PC-3 (cell line): ENCODE measurements at places on chromosomes 2 and 18. TPM values are rescaled to one million over a fixed set of nuclear protein-coding genes. Genes with fewer than 3 reads are reported as not detected.

GAD1 gene
- 10.6 and 16.5 TPM in 2 replicates for total RNA-seq

DNA sequence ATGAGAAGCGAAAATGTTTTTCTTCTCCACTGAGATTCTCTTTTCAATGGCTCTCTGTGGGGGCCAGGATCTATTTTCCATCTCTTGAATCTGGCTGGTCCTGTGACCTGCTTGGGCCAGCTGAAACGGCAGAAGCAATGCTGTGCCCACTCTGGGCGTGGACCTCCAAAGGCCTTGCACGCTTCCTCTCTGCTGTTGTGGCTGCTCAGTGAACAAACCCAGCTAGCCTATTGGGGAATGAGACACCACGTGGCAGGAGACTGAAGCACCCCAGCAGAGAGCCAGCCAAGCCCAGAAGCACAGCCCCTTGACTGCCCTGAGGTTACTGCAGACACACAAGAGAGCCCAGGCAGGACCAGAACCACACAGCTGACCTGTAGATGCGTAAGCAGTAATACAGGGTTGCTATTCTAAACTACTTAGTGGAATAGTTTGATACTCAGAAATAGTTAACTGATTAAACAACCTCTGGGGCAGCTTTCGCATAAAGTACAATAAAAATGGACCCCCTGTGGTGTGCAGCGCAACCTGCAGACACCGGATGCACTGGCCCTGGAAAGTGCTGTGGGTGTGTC is 221.7 kb upstream of the SH3BP4 start:
- DNase-seq: no peak

GAL3ST2 gene
- total RNA-seq: not detected in 2 replicates

- DNase-seq: no peak
Observed at GRCh38 chr2:187548656-187549055, 5.6 kb downstream of the TFPI start.

HMSD gene
- 0.12 and 0.40 TPM in 2 replicates for total RNA-seq

- peak; percentile 48 for DNase-seq
Observed at GRCh38 chr18:49177812-49178211, 227.0 kb upstream of the SMAD7 start.

- peak; percentile 95 for DNase-seq
Observed at GRCh38 chr18:7950380-7951136, 383.4 kb downstream of the PTPRM start.
